ENCODE measurements at places on chromosomes 5 and 9. TPM values are rescaled to one million over a fixed set of nuclear protein-coding genes. Genes with fewer than 3 reads are reported as not detected.

- peak; percentile 28 for DNase-seq
Observed at GRCh38 chr5:134567641-134568336, 42.3 kb downstream of the JADE2 start.

DNA sequence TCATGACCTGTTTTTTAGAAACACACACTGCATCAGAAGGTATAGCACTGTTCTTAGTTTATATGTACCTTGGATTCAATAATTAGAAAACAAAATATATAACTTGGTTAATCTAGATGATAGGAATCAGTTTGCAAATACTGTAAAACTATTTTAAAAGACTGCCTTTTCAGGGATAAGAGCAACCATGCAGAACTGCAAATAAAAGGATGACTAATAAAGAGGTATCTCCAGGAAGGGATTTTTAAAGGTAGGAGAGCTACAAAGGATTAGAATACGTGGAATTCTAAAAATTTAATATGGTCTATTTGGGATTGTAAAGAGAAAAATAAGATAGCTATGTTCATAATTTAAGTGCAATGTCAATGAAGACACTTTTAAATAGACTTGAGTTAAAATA is 9.4 kb downstream of the GABRA1 start:
- no peak for DNase-seq

Gene TUSC1
- 9.5 TPM for total RNA-seq

Gene SPATA31E1
- total RNA-seq: not detected

GRCh38 chr9:83432104-83432627 is 106.0 kb downstream of the FRMD3 start:
- DNase-seq: peak; percentile 81

Gene SPINK7
- total RNA-seq: not detected

Gene PCDHGA1
- total RNA-seq: 0.32 TPM

DNA sequence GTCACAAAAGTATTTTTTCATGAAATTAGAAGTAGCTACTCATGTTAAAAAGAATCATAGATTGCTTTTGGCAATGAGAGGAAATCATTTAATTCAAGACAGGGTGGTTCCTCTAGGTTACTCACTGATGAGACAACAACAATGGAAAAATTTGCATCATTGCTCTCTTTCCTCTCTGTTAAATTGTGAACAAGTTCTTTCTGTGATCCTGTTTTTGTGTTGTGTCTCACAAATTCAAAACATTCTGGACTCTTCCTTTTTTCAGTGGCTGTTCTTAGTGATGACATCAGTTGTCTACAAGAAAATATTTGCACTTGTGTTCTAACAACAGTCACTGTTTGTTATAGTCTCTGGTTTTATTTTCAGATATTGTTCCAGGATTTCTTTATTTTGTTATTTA is 95.3 kb downstream of the XRCC4 start:
- DNase-seq: no peak

DNA sequence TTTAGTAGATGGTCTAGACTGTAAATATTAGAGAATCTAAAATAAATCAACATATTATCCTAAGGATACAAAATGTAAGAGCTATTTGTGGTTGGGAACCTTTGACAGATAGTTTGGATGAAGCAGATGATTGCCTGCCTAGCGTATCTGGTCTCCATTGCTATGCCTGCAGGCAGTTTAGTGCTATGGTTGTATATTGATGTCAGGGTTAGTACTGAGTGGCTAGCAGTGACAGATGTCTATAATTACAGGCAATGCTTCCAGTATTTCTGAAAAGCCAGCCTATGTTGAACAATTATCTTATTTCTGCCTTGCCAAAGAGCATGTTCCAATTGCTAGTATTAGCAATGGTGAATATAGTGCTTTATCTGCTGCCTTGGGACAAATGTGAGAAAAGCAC is 151.3 kb upstream of the TLX3 start:
- no peak for DNase-seq

Gene CDX1
- total RNA-seq: not detected

- DNase-seq: no peak
Observed at GRCh38 chr5:154696891-154697290, 58.3 kb upstream of the LARP1 start.

DNA sequence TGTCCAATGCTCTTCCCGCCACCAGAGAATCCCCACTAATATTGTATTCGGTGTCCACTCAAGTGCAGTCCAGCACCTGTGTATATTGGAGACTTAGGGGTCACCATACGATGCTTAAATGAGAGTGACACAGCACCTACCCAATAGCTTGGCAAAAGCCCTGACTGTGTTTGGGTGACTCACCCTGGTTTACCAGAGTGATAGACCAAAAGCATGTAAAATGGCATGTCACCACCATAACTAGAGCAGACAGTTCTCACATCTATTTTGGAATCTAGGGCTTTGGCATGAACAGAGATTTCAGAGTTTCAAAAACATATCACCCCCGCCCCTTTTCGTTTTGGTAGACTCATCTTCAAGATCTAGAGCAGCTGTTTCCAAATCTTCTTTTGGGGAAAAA is 217.3 kb upstream of the RASEF start:
- DNase-seq: peak; percentile 45

Gene MCCC2
- 50.3 TPM for total RNA-seq

- no peak for DNase-seq
Observed at GRCh38 chr9:4793459-4794395, 983 bp downstream of the RCL1 start.

- DNase-seq: peak; percentile 98
Observed at GRCh38 chr9:130847306-130848217, 12.5 kb downstream of the ABL1 start.

Gene FRMPD1
- total RNA-seq: not detected

Gene FAM169A
- 6.6 TPM for total RNA-seq

Gene DAB2
- 8.8 TPM for total RNA-seq

DNA sequence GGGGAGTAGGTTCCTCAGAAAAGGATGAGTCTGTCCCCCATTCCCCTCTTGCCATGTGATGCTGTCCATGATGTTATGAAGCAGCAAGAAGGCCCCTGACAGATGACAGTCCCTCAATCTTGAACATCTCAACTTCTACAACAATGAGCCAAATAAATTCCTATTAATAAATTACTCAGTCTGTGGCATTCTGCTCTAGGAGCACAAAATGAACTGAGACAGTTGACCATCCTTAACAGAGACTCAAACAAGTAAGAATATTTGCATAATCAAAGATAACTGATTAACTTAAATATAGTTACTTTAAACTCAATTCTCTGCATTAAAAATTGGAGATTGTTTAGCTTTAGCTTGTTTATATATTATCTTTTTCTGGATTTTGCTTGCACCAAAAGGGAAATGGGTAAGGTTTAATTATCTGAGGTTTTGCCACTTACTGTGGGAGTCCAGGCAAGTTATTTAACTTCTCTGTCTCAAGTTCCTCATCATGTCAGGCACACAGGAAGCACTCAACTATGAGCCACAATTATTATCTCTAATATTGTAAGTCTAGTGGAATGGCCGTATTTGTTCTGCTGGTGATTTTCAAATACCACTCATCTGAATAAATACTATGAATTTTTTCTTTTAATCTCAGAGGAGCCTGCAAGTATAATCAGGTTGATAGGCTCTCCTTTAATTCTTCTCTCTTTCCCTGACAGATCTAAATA is 162.9 kb downstream of the TSSK1B start:
- DNase-seq: no peak

DNA sequence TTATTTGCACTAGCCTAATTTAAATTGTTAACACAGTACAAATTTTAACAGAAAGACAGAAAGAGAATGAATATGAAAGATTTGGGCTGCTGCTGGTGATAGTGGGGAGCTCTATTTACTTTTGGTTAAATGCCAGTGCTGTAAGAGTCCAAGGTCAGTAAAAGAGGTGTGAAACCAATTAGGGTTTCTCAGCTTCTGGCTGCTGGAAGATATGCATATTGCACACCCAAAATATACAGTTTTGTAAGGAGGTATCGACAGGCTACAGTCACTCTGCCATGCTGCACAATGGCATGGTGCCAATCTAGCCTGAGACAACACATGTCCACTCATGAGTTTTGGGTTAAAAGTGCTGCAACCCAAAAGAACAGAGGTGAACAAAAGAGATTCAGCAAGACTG is 79.3 kb downstream of the PPP2R2B start:
- DNase-seq: no peak

- DNase-seq: no peak
Observed at GRCh38 chr5:29550523-29550922, 1643.0 kb upstream of the CDH6 start.

DNA sequence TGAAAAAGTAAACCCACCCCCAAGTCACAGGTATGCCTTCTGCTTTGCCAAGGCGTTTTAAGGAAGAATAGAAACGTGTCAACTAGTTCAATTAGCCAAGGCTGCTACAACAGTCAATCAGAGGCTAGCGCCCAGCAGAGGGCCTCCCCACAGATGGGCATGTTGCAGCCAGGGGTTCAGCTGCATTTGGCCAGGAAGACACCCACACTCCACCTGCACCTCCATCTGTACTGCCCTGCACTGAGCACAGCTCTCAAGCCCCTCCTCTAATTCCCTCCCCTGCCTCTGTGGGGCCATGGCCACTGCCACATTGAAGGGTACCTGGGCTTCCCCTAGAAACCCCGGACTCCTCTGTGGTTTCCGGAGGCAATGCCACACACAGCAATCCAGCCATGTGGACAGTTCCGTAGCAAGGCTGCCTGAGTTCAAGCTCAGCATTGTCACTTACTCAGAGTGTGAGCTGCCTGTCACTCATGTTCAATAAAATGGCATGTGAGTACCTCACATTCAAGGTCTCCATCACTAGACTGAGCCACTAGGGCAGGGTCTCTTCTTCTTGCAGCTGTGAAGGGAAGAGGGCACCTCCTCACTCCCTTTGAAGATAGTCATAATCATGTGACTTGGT is 248.4 kb downstream of the IRX2 start:
- no peak for DNase-seq

Gene WHRN
- 2.0 TPM for total RNA-seq

Gene GALNT12
- total RNA-seq: 0.30 TPM

Gene ZDHHC11B
- not detected for total RNA-seq

Measured in HT1080 (cell line).